K562 (cell line): ENCODE measurements at places on chromosomes 7 and 10. TPM values are rescaled to one million over a fixed set of nuclear protein-coding genes. Genes with fewer than 3 reads are reported as not detected.

- H3K4me3 ChIP-seq, result no peak overlapping the region
- peaks cover 9% of the 10 kb centered on the region; the same call in 2 of the 3 replicates for H3K4me1 ChIP-seq
- H3K27ac ChIP-seq, result no peak overlapping the region
- DNase-seq, result no peak
- no peaks in the 10 kb centered on the region for H3K36me3 ChIP-seq
Measured at GRCh38 chr10:78260680-78261079, 227.0 kb downstream of the RPS24 start.

Gene MBL2
- total RNA-seq, result not detected in 2 replicates

DNA sequence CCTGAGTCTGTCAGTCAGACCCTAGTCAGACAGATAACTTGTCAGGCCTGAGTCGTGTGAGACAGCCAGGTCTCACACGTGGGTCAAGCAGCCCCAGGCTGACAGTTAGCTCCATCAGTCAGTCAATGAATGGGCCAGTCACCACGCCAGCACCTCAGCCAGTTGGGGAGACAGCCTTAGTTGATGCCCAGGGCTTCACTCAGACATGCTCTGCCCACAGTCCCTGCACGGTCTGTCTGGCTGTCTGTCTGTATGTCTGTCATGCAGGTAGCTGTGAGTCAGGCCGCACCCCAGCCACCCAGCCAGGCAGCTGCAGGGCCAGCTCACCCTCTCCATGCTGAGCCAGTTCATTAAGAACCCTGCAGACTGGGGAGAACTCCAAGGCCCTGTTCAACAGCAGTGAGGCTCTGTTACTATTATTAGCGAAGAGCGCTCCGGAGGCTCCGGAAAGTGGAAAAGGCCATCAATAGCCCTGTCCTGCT, 141.1 kb upstream of the PCBD1 start:
- H3K4me3 ChIP-seq, result no peak overlapping the region
- no peak overlapping the region for H3K27ac ChIP-seq
- H3K27me3 ChIP-seq, result peaks cover 83% of the 10 kb centered on the region
- no peaks in the 10 kb centered on the region for H3K36me3 ChIP-seq
- peaks cover 3% of the 10 kb centered on the region; the same call in 1 of the 2 replicates for H3K4me1 ChIP-seq
- no peak for DNase-seq

DNA sequence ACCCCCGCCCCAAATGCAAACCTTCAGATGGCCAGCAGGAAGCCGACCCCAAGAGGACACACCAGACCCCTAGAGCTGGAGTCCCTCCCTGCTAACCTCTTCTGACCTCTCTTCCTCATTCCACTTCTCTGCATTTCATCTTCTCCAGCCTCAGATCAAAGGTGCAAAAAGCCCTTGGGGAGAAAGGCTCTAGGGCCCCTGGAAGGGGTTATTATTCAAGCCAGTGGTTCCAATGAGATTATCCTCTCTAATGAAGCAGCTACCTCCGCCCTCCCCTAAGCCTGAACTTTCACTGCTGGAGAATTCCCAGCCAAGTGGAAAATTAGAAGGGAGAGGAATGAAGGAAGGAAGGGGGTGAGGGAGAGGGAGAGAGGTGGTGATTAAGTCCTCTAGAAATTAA, 343.9 kb downstream of the PLXNA4 start:
- DNase-seq, result no peak
- H3K4me3 ChIP-seq, result no peak overlapping the region
- no peaks in the 10 kb centered on the region for H3K4me1 ChIP-seq
- H3K27ac ChIP-seq, result no peak overlapping the region

Gene SPDYE11
- total RNA-seq, result not detected in 2 replicates

Gene PHTF2
- 23.2 and 27.1 TPM in 2 replicates for total RNA-seq

DNA sequence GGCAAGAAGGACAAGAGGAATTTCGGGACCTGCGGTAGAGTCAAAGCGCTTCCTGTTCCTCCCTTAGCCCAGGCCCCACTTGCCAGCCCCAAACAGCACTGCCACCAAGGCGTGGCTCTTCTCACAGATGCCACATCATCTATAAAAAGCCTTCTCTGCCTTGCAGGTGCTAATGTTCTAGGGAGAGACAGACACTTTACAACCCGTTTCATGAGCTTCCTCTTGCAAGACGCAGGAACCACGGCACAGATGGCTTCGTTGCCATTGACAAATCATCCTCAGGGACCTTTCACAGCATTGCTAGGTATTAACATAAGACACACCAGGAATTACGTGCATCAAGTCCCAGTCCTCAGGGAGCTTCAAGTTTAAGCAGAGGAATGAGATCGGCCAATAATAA, 180.9 kb downstream of the JCAD start:
- H3K27me3 ChIP-seq, result peaks cover 34% of the 10 kb centered on the region
- no peaks in the 10 kb centered on the region for H3K36me3 ChIP-seq
- no peaks in the 10 kb centered on the region for H3K4me1 ChIP-seq
- DNase-seq, result no peak
- H3K4me3 ChIP-seq, result no peak overlapping the region

- no peaks in the 10 kb centered on the region for H3K36me3 ChIP-seq
- no peaks in the 10 kb centered on the region for H3K27me3 ChIP-seq
- no peak overlapping the region for H3K4me3 ChIP-seq
- DNase-seq, result no peak
Measured at GRCh38 chr7:123215350-123215749, 15.6 kb upstream of the SLC13A1 start.

DNA sequence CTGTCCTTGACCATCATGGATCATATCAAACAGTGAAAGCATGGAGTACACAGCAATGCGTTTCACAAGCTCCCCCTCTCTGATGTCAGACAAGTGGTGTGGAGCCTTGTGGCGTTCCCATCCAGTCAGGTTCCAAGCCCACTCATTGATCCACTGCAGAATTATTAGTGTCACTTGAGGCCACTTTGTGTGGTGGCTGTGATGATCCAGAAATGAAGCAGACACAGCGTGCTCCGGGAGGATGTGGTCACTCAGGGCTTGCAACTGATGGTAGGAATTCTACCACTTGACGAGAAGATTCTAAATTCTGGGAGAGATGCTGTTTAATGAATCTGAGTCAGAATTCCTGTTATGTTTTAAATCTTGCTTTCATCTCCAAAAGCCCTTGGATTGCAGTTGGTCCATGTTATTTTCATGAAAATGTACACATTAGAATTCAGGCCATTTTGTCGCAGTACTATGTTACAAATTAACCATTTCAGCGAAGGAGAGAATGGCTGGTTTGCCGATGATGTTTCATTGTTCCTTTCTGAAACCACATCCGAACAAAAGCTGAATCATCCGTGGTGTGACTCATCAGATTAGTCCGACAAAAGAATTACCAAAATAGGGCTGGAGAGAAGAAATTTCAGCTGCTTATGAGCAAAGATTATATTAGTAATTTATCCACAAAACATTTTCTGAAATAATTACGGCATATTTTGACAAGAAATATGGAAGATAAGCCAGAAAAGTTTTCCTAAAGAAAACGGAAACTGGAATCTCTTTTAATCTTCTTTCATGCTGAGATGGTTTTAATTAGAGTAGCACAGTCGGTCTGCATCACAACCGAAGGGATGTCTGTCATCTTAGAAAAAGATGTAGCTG, 48.1 kb downstream of the INSYN2A start:
- H3K4me1 ChIP-seq, result no peaks in the 10 kb centered on the region
- H3K27me3 ChIP-seq, result no peaks in the 10 kb centered on the region
- no peaks in the 10 kb centered on the region for H3K36me3 ChIP-seq
- H3K27ac ChIP-seq, result no peak overlapping the region
- no peak for DNase-seq
